ENCODE measurements at places on chromosomes 7 and 10. TPM values are rescaled to one million over a fixed set of nuclear protein-coding genes. Genes with fewer than 3 reads are reported as not detected.

Gene TMEM229A
- total RNA-seq: 0.31 TPM

Gene RSBN1L
- 77.9 TPM for total RNA-seq

Gene MINDY3
- 107 TPM for total RNA-seq

Gene GPC2
- 67.3 TPM for total RNA-seq

Gene RNF32
- 2.8 TPM for total RNA-seq

Gene ODAD2
- 1.3 TPM for total RNA-seq

Gene COL26A1
- 9.7 TPM for total RNA-seq

Gene HOXA6
- not detected for total RNA-seq

Gene HOXA1
- not detected for total RNA-seq

Gene OR6B1
- not detected for total RNA-seq

Gene IDI2
- not detected for total RNA-seq

Gene DEPP1
- 5.0 TPM for total RNA-seq

Gene PPP1R17
- total RNA-seq: 5.0 TPM

Gene ZCWPW1
- total RNA-seq: 2.2 TPM

Gene CPA5
- not detected for total RNA-seq

Gene ASB10
- total RNA-seq: not detected

Gene CFAP70
- total RNA-seq: 1.6 TPM

Gene CYP2W1
- total RNA-seq: not detected

Gene MBL2
- total RNA-seq: not detected

Gene ZNF33A
- 95.2 TPM for total RNA-seq

Gene AOAH
- 5.0 TPM for total RNA-seq

Measured in parietal lobe (tissue), 2 donors.